Activated B cell treated with CpG ODN at 0.5 μM for 24 hours (primary cell): ENCODE measurements at places on chromosomes 3 and 15. TPM values are rescaled to one million over a fixed set of nuclear protein-coding genes. Genes with fewer than 3 reads are reported as not detected.

The CFAP100 gene
- total RNA-seq, result not detected in 2 replicates

The CHRM5 gene
- total RNA-seq, result not detected in 2 replicates

The CHAC1 gene
- 22.3 and 27.3 TPM in 2 replicates for total RNA-seq

The GRK7 gene
- not detected in 2 replicates for total RNA-seq

The ADAMTS17 gene
- 1.6 TPM in 1 of 2 replicates, not detected in the other for total RNA-seq
